ENCODE measurements at places on chromosomes 4 and X.
A peak's percentile ranks its signal among the peaks of the same experiment; 100 is the strongest.

DNA sequence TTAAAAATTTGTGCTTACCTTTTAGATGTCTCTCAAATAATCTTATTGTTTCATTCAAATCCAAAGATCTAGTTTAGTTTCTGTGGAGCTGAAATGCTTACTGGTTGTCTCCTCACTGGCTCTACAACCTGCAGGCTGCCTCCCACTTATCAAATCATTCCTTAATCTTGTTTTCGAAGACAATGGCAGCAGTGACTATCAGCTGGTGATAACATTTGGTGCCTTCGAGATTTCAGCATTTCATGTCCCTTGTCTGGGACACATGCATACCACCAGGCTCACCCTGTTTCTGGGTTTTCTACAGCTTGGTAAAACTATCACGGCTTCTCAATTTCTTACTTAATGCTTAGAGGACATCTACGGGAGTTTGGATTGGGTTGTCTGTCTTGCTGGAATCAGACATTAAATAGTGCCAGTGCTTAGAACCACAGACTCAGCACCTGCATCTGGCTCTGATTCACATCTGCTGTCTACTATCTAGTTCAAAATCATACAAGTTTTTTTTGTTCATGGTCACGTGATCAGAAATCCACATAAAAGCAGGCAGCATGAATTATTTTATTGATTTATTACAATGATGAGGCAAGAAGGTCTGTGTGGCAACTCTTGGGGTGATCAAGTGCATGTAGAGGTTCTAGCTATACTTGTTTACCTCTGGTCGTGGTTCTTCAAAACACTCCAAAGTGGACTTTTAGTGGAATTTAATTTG, 32.0 kb upstream of the SMARCAD1 start:
- no peak for DNase-seq

GRCh38 chr4:128241981-128242380, 45.6 kb downstream of the PGRMC2 start:
- no peak for DNase-seq

GRCh38 chr4:101993002-101993841, 202.7 kb downstream of the BANK1 start:
- peak; percentile 77 for DNase-seq

DNA sequence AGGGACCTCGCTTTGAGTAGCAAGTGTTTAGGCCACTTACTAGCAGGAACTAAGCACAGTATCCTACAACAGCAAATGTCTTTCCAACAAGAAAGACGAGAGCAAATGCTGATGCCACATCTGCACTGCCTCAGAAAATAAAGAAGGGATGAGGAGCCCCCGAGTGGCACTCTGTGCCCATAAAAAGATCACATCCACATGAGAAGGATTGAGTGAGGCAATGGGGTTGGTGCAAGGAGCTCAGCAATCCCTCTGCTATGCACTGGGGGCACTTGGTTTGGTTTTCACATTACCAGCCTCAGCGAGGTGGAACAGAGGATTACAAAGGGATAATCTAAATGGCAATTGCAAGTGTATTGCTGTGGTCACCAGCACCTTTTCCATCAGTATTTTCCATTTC, 252.8 kb upstream of the SLC7A11 start:
- DNase-seq, result peak; percentile 35

GRCh38 chrX:71128915-71129765, 10.7 kb downstream of the MED12 start:
- DNase-seq, result peak; percentile 56

DNA sequence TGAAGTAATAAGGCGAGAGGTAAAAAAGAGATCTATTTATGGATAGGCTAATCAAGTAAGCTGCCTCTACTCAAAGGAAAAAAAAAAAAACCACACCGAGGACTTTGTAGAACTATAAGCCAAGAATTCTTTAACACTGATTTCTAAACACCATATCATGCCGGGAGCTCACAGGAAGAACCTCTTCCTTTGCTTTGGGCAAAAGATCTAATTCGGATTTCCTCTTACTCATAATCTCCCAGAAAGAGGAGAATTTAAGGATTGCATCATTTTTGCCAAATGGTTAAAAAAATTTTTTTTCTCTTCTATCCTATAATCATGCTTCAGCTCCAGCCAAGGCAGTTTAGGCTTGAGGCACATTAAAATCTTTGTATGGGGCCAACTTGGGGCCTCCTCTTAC, 95.5 kb downstream of the ZNF827 start:
- DNase-seq, result no peak

GRCh38 chrX:55342533-55343501, 78.1 kb upstream of the PAGE3 start:
- DNase-seq, result peak; percentile 28

DNA sequence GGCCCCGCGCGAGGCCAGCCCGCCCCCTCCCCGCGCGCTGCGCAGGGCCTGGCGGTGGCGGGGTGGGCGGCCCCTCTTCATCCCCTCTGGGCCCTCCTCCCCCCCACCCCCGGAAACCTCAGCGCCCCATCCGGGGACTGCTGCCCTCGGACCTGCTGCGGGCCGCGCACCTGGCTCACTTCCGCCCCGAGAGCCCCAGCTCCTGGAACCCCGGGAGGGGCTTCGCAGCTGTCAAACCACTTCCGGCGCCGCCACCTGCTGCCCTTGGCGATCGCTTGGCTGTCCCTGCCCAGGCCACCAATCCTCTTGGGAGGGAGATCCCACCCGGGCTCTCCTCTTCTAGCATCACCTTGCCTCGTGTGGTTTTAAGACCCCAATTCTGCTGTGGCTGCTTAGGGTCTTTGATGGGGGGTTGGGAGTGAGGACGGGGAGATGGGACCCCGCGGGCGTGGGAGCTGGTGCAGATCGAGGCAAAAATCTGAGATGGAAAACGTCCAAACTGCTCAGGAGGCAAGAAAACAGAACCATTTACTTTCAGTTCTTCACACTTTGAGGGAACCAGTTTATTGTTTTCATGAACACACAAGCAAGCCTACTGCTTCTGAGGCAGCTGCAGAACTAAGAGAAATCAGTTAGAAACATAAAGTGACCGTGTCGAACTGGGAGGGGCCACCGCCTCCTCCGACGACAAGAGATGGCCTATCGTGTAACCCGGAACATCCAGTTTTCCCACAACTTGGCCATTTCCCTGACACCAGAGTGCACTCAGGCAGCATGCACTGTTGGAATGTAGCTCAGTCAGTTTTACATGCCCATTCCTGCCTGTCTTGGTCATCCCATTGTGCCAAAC, 754 bp downstream of the MTMR1 start:
- DNase-seq, result peak; percentile 29

DNA sequence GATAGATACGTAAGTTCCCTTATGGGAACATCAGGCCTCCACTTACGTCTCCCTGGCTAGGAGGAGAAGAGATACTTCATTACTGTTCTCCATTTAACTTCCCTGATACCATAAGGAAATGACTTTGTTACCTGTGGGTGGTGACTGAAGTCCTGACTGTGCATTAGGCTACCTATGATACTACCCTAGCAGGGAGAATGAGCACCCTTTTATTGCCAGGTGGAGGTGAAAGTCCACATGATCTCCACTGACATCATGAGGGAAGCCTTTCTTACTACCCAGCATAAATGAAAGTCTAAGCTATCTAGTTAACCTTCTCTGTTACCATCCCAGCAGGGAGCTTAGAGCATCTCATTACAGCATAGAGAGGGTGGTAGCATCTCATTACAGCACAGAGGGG, 24.4 kb upstream of the LAMTOR3 start:
- DNase-seq, result no peak

DNA sequence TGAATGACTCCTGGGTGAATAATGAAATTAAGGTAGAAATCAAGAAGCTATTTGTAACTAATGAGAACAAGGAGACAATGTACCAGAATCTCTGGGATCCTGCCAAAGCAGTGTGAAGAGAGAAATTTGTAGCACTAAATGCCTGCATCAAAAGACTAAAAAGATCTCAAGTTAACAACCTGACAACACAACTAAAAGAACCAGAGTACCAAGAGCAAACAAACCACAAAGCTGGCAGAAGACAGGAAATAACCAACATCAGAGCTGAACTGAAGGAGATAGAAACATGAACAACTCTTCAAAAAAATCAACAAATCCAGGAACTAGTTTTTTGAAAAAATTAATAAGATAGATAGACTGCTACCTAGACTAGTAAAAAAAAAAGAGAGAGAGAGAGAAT, 8.4 kb downstream of the CFAP299 start:
- no peak for DNase-seq

DNA sequence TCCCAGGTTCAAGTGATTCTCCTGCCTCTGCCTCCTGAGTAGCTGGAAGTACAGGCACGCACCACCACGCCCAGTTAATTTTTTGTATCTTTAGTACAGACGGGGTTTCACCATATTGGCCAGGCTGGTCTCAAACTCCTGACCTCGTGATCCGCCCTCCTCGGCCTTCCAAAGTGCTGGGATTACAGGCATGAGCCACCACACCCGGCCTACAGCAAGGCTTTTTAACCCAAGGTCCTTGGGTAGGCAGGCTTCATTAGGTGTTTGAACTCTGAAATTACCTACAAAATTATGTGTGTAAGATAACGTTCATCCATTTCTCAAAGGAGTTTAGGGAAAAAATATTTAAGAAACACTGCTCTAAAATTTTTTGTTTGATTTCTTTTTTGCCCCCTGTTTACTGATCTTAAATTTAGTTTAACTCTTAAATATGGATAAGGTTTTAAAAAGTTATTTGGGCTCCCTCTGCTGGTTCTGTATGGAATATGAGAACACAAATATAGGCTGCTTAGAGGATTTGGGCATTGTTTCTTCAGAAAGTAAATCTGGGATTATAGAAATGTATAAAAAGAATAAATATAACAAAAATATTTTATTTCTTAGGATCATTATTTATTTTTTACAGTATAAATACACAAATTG, 92.8 kb downstream of the CBR4 start:
- DNase-seq, result peak; percentile 46

DNA sequence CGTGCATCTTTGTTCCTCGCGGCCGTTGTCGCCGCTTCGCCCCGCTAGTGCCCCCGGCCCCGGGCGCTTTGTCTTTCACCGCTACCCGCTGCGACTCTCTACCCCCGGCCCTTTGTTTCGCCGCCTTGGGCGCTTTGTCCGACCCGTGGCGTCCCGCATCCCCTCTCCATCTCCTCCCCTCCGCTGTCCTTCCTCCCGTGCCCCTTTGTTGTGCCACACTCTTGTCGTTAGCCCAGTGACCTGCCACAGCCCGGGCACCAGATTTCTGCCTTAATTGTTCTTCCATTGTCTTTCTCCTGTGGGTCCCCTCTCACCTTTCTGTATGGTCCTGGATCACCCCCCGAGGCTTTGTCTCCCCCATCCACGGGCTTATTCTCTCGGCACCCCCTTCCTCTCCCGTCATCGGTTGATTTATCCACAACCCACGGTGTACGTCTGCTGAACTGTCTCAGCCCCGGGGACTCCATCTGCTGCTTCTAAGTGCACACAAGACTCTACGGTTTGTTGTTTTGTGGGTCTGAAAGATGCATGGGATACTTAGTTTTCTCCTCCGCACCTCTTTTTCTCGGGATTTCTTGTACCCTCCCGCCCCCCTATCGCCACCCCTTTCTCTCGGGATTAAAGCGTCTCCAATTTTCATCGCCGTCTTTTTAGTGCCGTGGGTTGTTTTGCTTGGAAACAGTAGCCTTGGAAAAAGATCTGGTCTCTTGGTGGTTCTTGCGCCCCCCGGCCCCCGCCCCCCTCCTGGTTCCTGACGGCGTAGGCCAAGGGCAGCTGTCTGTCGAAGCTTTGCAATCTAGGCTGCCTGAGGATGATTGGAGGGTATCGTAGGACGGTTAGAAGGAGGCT, 783 bp downstream of the RBPJ start:
- DNase-seq, result peak; percentile 52

- DNase-seq, result no peak
These were observed 21.6 kb upstream of the RAI2 start for GRCh38 chrX:17882680-17883079.

DNA sequence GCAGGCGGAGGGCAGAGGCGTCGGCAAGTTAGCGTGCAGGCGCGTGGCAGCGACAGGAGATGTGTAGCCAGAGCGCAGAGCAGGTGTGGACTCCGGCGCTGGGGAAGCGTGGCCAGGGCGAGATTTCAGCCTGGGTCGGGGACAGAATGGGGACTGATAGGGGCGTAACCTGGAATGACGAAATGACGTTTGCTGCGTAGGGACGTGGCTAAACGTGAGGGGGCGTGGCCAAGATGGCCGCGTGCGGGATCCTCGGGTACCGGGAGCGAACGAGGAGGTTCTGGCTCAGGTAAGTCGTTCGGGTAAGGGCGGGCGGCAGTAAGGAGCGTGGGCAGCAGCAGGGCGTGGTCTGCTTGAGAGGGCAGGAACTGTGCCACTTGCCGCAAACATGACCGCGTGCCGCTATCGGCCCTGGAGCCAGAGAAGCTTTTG, 10.9 kb upstream of the CLTRN start:
- DNase-seq, result no peak

GRCh38 chrX:47859686-47860085, 23.0 kb downstream of the ZNF81 start:
- DNase-seq, result no peak

DNA sequence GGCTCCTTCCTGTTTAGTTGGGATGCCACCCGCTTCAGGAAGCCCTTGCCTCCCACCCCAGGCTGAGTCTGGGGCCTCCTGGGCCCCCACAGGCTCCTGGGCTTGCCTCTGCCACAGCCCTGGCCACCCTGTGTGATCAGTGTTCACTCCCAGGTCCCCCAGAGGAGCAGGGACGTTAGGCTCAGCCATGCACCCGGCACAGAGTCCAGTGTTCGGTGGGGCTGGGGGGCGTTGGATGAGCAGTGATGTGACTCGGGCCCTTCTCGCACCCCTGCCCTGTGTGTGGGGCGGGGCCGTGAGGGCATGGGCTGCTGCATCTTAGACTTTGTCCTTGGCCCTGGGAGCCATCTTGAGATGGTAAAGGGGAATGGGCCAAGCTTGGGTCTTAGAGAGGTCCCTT, 29.9 kb upstream of the HTRA3 start:
- no peak for DNase-seq

GRCh38 chrX:39019056-39019455, 217.8 kb downstream of the MID1IP1 start:
- DNase-seq, result peak; percentile 0

GRCh38 chr4:174154215-174154854, 129.1 kb downstream of the FBXO8 start:
- DNase-seq, result no peak

DNA sequence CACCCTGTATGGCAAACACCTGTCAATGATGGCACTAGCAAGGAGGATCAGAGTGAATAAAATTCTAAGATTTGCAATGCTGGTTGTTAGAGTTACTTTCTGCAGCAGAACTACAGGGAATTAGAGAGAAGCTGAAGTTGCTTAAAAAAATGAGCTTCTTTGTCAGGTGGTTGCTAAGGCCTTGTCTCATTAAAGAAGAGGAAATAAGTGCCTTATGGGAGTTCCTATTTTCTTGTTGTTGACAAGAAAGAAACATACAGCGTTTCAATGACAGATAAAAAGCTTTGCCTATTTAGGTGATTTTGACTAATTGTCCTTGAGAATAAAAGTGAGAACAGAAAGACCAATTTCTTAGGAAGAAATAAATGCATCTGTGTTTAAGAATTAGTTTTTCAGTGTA, 106.0 kb upstream of the ARHGAP24 start:
- no peak for DNase-seq

GRCh38 chrX:120365320-120365719, 3.4 kb downstream of the ATP1B4 start:
- peak; percentile 10 for DNase-seq

GRCh38 chrX:138945219-138945618, 233.7 kb upstream of the FGF13 start:
- DNase-seq, result no peak

All from cerebellar cortex (tissue), 1 donor.